Stimulated activated CD4-positive, alpha-beta T cell treated with anti-CD3 and anti-CD28 coated beads, Interleukin-2, amount 100 ng/mL, for 48 hours (primary cell): ENCODE measurements at places on chromosomes 1 and 21.

GRCh38 chr21:45595574-45596295 is 47.8 kb upstream of the PCBP3 start:
- DNase-seq, result no peak

- DNase-seq, result no peak
These were observed 38.6 kb upstream of the ADGRL4 start for GRCh38 chr1:79044974-79045650.

- DNase-seq, result no peak
These were observed 5.4 kb downstream of the TMEM59 start for GRCh38 chr1:54047384-54048305.

- DNase-seq, result no peak
These were observed 68.5 kb upstream of the DUSP10 start for GRCh38 chr1:221810406-221810805.

GRCh38 chr1:101653482-101653946 is 343.2 kb downstream of the OLFM3 start:
- DNase-seq, result no peak
